ENCODE measurements at places on chromosomes 13 and 19.

DNA sequence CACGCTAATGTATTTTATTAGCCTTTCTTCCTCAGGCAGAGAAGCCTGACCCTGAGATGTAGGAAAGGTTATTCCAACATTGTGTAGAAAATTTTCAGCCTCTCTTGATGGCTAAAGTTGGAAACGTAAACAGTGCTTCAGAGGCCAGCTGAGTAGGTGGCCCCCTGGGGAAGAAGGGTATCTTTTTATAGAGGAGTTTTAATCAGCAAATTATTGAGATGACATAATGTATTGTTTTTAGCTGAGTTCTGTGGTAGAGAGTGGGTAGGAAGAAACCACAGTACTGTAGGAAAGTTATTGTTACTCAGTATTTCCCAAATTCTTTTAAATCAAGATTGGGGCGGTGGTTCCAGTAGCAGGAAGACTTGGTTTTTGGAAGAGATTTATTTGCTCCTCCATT, 268.8 kb downstream of the DLEU7 start:
- no peak for DNase-seq

DNA sequence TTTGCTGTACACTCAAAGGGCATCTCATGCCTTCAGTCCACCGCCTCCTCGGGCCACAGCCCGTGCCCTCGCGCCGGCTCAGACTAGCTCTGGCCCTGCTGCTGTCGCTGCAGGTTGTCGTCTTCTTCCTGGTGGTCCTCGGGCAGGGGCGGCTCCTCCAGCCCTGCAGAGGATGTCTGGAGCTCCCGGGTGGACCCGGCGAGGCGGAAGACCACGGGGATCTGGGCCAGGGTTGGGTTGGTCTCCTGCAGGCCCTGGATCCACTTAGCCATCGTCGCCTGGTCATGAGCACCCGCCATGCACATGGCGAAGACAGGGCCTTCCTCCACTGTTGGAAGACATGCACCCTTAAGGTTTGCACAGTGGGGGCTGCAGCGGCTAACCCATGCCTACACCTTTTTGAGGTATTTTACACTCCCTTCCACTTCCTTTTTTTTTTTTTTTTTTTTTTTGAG, 489 bp upstream of the ZNF653 start:
- peak; percentile 69 for DNase-seq

DNA sequence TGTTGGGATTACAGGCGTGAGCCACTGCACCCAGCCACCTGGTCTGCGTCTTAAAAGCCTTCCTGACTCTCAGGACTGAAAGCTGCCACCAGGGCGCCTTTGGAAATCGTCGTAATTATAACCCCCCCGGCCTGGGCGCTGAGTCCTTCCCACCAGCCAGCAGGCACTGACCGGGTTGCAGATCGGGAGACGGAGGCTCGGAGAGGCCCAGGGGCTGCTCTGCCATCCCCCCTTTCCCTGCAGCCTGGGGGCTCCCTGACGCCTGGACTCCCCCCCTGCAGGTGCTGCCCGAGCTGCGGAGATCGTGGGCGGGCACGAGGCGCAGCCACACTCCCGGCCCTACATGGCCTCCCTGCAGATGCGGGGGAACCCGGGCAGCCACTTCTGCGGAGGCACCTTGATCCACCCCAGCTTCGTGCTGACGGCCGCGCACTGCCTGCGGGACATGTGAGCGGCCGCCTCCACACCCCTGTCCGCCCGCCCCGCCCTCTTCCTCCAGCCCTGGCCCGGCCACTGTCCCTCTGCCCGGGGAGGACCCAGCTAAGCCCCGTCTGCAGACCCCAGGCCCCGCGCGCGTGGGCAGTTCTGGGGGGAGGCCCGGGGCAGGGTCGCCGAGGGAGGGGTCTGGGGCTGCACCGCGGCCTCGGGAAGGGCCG, 2.5 kb downstream of the PRTN3 start:
- no peak for DNase-seq

DNA sequence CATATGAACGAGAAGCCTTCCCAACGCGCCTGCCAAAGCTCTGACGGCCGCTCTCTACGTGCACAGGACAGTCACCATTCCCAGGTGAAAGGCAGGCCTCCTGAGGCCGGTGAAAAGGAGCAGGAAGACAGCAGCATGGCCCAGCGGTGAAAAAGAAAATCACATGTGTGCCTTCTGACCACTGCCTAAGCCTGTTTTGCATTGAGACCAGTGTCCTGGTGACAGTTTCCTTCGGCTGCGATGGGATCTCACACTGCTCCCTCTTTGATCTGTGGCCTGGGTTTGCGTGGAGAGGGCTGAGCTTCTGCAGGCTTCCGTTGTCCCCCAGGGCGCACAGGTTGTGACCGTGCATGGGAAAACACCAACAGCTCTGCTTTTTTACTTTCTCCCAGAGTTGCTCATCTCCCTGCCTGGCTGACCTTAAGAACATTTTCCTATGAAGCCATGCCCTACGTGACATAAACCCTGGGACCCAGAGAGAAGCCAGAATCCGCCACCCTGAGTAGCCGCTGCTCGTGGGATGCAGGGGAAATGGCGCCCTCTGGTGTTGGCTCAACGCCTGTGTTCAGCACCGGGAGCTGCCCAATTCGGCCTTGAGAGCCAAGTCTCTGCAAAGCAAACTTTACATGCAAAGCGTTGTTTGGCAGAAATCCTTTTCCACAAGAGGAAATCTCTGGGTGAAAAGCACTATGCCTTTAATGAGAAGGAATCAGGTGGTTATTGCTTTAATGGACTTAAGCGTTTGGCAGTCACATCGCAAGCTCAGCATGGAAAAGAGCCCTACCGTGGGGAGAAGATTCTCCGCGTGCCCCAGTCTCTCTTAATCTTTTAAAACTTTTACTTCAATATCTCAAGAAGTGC, 112.2 kb upstream of the GPR12 start:
- DNase-seq = peak; percentile 45

GRCh38 chr13:31008400-31009115, 76.1 kb downstream of the TEX26 start:
- DNase-seq = no peak

- no peak for DNase-seq
Observed at GRCh38 chr13:28496188-28496564, 1.2 kb upstream of the FLT1 start.
